Pulmonary artery endothelial cell (primary cell): ENCODE measurements at places on chromosomes 6 and 20. TPM values are rescaled to one million over a fixed set of nuclear protein-coding genes. Genes with fewer than 3 reads are reported as not detected.

Gene DNMT3B
- total RNA-seq: 4.0 and 4.9 TPM in 2 replicates

GRCh38 chr6:151649835-151650234, 156.0 kb downstream of the CCDC170 start:
- DNase-seq: no peak

GRCh38 chr6:133645966-133646740, 242.8 kb upstream of the TCF21 start:
- DNase-seq: no peak

- no peak for DNase-seq
Observed at GRCh38 chr6:76510489-76510888, 438.0 kb upstream of the IMPG1 start.

GRCh38 chr6:150352321-150353296, 16.2 kb upstream of the IYD start:
- DNase-seq: no peak

DNA sequence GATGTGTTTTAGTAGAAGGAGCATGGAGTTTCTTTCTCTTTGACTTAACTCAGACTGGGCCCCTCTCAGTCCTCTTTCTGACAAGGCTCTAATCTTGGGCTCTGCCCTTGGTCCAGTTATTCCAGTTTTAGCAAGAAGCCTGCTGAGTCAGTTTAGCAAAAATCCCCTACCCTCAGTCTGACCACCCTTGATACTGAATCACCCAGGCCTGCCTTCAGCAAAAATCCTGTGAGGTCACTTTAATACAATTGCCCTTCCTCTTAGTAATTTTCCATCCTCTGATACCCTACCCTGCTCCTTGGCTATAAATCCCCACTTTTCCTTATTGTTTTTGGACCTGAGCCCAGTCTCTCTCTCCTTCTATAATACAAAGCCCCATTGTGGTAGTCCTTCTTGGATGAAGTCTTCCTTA, 326.7 kb upstream of the NOX3 start:
- peak; percentile 93 for DNase-seq

Gene LAMA4
- 516 and 517 TPM in 2 replicates for total RNA-seq

Gene TFAP2A
- total RNA-seq: 0.78 and 2.1 TPM in 2 replicates

Gene COL9A3
- total RNA-seq: 0.04 and 0.20 TPM in 2 replicates

DNA sequence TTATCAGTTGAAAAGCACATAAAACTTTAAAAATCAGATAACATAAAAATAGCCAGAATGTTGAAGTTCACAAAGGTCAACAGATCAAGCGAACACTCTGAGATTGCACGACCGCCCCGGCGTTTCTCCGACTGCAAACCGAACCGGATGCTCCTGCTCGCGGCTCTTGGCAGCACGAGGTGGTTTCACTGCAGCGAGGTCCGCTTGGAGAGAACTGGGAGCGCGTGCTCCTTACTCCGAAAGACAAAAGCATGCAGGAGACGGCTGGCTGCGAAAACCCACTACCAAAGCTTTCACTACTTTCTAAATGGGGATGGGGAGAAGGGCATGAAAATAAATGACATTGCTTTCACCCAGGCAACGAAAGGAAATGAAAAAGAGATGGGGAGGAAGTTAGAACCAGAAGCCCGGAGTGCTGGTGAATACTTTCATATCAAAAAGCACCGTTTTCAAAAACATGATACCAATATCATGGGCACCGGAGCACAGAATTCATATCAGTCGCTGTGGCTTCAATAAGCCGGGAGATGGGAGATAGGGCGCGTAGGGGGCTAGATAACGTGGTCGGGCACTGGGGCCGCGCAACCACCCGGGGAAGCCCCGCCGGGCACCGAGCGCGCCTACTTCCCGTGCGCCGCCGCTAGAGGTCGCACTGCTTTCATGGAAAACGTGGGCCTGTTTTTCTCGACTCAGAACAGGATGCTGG, 8.3 kb upstream of the ANKRD60 start:
- no peak for DNase-seq

DNA sequence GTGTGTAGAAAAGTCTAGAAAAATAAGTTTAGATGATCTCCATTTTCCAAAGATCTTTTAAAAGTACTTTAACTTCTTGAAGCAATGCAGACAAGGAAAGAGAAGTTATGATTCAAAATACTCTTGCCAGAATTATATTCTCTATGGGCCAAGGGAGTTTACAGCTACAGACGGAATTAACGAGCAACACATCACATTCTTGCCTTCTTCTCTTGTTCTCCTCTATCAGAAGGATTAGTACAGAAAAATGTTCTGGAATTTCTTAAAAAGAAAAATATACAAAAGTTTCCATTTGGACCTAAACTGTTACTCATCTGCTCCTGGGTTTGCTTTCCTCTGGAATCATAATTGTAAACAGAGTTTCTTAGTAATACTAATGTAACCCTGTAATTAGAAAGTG, 284.7 kb upstream of the HSF2 start:
- no peak for DNase-seq

Gene SLC32A1
- total RNA-seq: not detected in 2 replicates

Gene ZGPAT
- 21.2 and 30.6 TPM in 2 replicates for total RNA-seq

DNA sequence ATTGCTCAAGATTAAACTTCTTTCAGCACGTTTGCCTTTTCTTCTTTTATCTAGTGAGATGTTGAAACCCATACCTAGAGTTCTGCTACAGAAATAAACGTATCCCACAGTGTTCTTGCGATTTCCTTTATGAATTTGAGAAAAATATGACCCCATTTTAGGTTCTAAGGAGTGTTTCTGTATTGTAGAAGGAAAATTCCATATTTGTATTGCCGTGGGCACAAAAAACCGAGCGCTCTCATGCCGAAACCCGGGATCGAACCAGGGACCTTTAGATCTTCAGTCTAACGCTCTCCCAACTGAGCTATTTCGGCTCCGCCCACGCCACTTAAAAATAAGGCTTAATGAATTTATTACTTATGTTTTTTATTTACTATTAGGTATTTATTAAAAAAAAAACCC, 23.7 kb downstream of the ZNF311 start:
- no peak for DNase-seq

GRCh38 chr6:105458084-105458483, 55.2 kb upstream of the PREP start:
- no peak for DNase-seq
